ENCODE measurements at places on chromosomes 6 and 20.

GRCh38 chr6:21729431-21729830 lies 135.9 kb downstream of the SOX4 start:
- DNase-seq = no peak

DNA sequence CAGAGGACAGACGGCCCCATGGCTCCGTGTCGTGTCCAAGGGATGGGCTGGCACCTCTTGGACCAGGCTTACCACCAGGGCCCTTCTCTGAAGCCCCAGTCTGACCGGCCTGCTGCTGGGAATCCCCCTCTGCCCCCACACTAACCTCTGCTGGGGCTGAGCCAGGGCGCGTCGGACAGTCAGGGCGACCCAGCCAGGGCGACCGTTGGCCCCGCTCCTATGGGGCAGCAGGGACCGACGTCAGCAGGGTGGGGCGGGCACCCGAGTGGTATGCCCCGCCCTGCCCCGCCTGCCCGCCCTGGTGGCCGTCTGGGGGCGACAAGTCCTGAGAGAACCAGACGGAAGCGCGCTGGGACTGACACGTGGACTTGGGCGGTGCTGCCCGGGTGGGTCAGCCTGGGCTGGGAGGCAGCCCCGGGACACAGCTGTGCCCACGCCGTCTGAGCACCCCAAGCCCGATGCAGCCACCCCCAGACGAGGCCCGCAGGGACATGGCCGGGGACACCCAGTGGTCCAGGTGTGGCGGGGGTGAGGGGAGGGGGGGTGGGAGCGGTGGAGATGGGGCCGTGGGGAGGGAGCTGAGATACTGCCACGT lies at the start of gene SLC17A9:
Gene SLC17A9 (plus strand): TSS at position 337 of the 595 bp plus-strand sequence. CDS start 122 bp downstream, at position 459.
- DNase-seq = no peak

- DNase-seq = no peak
Observed at GRCh38 chr6:13253272-13253671, 75.1 kb downstream of the TBC1D7 start.

DNA sequence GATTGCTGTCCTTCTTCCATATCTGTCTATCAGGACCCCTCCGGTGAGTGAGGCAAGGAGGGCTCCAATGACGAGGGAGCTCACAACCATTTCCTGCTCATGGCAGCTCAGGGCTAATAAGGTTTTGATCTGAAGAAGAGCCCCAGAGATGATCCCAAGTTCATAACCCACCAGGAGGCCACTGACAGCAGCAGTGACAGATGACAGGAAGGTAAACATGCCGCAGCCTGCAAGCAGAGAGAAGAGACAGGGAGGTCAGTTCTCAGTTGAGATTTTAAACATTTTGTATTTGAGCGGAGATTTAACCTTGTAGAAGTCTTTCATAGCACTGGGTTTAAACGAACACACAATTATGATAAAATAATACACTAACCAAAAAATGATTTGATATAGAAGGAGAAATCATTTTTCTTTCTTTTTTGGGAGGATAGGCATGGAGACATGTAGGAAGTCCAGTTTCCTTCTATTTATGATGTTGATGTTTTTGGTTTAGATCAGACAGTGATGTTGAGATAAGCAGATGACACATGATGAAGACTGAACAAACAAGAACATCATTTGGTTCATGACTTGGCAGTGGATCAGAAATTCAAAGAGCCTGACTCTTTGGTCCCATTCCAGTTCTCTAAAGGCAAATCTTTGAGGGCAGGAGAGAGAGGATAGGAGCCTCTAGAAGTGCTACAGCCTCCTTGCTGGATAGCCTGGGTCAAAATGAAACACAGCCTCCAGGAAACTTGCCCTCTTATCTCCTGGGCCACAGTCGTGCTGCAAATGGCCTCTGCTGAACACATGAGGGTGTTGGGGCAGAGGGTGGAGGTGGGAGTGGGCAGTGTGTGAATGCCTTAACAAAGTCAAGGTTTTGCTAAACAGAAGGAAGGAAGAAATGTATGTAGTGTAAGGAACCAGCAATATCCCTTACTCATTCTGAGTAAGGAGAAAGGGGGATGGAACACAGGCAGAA lies 22.6 kb downstream of the SLC2A12 start:
- DNase-seq = no peak

GRCh38 chr20:22452442-22453011 lies 131.8 kb downstream of the FOXA2 start:
- peak; percentile 41 for DNase-seq

DNA sequence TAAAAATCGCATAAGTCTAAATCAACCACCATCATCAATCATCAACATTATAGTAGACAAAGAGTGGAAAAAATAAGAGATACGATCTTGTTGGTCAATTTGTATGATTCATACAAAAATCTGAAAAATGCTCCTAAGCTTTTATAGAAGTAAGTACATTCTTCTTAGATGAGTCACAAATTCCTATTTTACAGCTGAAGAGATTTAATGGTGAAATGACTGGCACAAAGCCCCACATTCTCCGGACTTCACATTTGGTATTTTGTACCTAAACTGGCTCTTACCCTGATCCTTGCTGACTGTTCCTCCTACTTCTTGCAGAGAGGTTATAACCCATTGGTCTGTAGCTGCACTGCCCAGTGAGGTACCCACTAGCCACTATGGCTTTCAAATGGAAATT lies 29.9 kb upstream of the PREP start:
- peak; percentile 13 for DNase-seq

DNA sequence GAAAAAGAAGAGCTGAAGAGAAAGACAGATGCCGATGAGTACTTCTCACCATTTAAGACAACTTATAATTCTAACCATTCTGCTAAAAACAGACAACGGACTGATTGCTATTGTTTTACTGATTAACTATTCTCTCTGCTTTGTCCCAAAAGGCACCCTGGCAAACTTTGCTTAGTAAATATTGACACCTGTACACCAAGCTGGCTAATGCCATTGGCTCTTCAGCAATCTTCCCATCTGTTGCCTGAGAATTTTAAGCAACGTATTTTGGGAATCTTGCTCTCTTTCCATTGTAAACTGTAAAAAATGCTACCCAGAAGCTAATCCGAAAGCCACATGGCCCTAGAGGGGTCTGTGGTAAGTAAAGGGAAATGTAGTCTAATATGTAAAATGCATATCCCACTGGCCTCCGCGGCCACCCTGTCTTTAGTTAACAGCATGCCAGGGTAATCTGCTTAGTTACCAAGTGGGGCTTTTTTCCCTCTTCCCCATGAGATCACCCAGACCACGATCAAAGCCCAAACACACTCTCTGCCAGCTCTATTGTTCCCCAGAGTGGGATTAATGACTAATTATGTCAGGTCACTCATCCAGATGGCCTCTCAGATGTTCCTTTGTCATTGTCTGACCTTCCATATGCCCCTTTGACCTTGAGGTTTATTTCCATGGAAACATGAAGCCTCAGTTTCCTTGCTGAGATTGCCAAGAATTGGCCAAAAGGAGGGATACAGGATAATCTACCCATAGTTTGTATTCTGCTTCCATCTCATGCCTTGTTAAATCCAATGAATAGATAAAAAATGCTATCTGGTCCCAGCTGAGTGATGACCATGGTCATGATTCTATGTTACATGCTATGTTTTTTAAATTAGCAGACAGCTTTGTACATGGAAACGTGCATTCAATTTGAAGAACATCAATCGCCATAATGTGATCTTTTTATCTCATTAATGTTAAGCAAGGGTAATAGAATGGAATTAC lies 216.4 kb upstream of the MCHR2 start:
- no peak for DNase-seq

- DNase-seq = peak; percentile 19
Observed at GRCh38 chr6:163405412-163406309, 8.9 kb upstream of the QKI start.

GRCh38 chr6:127608554-127609270 lies 31.7 kb downstream of the C6orf58 start:
- DNase-seq = no peak

DNA sequence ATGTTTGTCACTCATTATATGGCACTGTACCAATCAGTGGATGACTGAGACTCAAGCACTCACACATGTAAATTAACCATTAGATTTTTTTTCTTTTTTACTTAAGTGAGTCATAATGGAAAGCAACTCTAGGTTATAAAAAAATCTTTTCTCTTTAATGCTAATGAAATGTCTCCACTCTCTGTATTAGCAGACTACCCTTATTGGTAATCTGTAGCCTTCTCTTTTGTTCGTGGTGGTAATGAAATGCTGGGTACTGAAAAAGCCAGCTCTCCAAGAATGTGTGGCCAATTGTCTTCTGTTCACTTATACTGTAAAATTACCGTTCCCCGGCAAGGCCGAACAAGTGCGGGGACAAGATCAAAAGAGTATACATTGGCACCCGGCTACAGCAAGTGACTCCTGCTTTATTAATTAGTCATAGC lies 69.0 kb downstream of the AFG1L start:
- DNase-seq = no peak

- DNase-seq = no peak
Observed at GRCh38 chr20:23643659-23644058, 5.9 kb upstream of the CST3 start.

DNA sequence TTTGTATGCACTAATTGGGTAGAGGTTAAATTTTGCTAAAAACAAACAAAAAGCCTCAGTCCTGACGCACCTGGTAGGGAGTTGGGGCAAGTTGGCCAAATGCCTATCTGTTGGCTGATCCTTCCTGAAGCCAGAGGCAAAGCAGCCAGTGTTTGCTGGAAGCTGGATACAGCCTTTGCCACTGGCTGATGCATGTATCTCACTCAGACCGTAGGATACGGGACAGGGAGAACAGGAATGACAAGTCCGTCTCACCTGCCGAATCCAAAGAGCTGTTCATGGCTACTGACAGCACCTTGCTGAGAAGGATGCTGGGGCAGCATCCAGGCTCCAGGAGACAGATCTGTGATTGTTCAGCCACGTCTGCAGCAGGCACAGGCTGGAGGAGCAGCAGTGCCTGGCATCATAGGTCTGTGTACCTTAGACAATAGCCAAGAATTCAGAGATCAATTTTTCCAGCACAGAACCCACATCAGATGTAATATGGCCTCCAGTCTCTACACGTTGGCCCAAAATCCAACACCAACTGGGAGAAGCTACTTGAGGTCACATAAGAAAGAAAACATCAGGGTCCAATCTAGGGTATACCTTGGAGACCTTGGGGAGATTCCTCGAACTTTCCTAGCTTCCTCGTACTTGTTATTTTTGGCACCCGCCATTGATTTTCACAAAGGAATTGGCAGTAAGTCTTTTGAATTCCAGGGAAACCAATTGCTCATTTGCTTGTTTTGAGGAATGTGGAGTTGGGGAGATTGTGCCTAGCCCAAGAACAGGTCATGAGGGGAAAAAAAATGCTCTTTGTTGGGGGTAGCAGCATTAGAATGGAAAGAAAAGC lies 108.5 kb upstream of the ARMC2 start:
- DNase-seq = peak; percentile 82

- DNase-seq = no peak
Observed at GRCh38 chr20:60171738-60172137, 213.5 kb downstream of the CDH26 start.

DNA sequence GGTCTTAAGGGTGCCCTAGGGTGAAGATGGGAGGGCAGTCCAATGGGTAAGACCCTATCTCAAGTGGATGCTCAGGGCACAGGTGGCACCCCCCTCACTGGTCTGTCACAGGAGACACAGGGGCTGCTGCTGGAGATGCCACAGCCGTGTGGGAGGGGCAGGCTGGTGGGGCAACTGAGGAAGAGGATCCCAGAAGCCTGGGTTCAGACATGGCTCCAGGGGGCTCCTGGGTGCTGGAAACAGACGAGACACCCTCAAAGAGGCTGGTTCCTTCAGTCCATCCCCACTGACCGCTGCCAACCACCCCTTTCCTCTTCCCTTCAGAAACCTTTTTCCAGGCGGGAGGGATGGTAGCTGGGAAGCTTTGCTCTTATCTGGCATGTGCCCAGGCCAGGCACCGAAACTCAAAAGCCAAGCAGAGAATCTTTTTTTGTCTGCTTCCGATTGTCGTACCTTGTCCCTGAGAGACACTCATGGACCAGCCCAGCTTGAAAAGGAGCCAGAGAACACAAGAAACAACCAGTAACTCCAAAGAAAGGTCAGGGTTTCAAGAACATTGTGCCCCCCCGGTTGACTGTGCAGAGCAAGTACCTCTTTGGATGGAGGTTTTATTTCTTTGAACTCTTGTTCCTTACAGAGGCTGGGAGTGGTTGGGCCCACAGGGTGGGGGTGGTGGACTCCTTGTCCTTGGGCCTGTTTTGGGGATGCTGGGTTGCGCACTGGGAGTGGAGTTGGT lies 28.5 kb upstream of the EMILIN3 start:
- no peak for DNase-seq
